ENCODE measurements at places on chromosomes 5 and 9. TPM values are rescaled to one million over a fixed set of nuclear protein-coding genes. Genes with fewer than 3 reads are reported as not detected.

DNA sequence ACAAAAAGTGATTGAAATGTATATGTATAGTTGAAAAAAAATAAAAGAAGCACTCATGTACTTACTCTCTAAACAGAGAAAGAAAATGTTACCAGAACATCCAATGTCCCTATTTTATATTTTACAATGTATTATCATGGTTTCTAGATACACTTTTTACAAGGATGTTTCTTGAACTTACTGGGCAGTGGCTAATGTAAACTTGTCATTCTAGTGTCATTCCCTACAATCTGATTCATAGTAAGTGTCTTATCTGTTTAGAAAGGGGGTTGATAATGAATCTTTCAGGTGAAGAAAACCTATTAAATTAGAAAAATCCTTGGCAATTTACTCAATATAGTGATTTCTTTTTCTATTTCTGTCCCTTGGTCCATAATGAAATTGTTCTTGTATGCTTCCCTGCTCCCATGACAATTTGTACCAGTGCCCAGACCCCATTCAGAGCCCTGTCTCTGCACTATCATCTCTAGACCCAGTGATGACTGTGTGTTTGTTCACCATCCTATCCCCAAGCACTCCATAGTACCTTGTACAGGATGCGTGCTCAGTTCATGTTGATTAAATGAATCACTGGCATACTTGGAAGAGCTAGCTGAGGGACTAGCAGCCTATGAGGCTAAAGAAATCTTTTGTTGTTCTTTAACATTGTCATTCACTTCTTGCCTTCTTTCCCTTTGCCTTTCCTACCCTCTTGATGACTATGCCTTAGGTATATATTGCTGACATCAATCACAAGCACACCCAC lies 101.2 kb downstream of the HMHB1 start:
- peak; percentile 75 for DNase-seq

POLR1E gene
- total RNA-seq = 92.4 TPM

- DNase-seq = no peak
Measured at GRCh38 chr5:111262815-111263214, 38.6 kb downstream of the CAMK4 start.

IL3 gene
- not detected for total RNA-seq

CD74 gene
- not detected for total RNA-seq

DNA sequence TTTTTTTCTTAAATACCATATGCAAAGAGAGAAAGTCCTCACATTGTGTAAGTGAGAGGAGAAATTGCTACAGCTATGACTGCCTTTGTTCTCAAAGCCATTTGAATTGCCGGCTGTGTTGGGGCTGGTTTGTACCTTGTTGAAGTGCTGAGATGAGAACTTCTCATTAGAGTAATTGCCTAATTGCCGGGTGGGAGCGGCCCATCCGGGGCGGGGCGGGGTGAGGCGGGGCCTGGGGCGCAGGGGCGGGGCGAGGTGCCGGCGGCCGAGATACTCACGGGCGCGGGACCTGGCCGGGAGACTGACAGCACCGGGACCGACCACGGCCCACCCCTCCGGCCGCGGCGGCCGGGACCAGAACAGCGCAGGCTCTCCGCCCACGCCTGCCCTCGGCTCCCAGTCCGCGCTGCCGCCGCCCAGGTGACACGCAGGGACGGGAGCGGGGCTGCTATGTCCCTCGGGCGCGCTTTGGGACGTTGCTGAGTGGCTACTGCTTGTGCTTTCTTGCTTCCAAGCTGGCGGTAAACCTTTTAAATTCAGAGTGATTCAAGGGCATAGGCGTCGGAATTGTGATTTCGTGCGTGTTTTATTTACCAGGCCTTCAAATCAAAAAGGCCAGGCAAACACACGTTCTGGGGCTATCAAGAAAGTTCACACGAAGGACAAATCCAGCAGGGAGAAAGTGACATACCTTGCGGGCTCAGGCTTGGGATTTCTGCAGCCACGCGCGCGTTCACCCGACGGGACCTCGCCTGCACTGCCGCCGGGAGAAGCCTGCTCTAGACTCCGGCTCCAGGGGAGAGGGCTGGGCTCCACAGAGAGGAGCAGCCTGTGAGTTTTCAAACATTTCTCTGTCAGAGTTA lies 269.1 kb downstream of the FANCC start:
- peak; percentile 76 for DNase-seq

GRCh38 chr9:2336055-2336454 lies 285.5 kb upstream of the VLDLR start:
- DNase-seq = no peak

DNA sequence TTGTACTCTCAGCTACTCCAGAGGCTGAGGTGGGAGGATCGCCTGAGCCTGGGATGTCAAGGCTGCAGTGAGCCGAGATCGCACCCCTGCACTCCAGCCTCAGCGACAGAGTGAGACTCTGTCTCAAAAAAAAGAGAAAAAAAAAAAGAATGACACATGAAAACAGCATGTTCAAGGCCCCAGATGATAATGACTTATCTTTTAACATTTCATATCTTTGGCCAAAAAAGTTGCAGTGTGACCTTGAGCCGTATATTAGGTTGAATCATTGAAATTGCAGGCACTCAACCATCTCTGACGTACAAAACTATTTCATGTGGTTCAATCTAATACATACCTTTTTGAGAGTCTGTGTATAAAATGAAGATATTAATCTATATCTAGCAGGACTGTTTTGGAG lies 79.1 kb upstream of the CPEB4 start:
- no peak for DNase-seq

Measured in MG63 (cell line).